ENCODE measurements at places on chromosomes 6 and 20. TPM values are rescaled to one million over a fixed set of nuclear protein-coding genes. Genes with fewer than 3 reads are reported as not detected.

GRCh38 chr6:135465903-135466302 is 31.6 kb downstream of the AHI1 start:
- DNase-seq = no peak

DNA sequence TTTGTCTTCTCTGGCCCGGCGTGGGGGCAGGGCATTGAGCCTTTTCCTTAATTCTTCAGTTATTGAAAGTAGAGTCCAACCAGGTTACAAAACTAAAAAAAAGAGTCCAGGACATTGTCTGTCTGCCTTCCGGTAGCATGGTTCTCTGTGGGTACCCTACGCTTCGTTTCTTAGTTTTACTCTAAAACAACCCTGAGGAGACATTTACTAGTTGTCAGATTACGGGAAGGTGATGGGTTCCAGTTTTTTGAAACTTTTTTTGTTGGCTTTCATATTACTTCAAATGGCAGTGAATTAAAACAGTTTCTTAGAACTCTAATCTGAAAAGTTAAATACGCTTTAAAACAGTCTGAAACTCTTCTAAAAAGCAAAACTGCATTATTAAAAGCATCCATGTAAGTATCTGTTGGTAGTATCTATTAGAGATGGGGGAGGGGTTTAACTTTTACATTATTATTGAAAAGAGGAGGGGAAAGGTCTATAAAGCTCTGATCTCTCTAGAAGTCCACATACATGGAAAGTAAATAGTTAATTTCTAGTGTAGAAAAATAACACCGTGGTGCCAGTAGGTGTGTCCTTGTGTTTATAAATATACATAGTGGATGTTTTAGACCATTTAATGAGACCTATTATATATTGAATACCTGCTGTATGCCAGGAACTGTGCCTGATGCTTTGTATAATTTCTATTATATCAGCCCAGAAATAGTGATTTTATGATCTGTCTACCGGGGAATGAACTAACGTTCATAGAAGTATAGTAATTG is 2.2 kb downstream of the BICRAL start:
- DNase-seq = no peak

GRCh38 chr20:61476956-61477355 is 224.9 kb downstream of the CDH4 start:
- DNase-seq = no peak

DNA sequence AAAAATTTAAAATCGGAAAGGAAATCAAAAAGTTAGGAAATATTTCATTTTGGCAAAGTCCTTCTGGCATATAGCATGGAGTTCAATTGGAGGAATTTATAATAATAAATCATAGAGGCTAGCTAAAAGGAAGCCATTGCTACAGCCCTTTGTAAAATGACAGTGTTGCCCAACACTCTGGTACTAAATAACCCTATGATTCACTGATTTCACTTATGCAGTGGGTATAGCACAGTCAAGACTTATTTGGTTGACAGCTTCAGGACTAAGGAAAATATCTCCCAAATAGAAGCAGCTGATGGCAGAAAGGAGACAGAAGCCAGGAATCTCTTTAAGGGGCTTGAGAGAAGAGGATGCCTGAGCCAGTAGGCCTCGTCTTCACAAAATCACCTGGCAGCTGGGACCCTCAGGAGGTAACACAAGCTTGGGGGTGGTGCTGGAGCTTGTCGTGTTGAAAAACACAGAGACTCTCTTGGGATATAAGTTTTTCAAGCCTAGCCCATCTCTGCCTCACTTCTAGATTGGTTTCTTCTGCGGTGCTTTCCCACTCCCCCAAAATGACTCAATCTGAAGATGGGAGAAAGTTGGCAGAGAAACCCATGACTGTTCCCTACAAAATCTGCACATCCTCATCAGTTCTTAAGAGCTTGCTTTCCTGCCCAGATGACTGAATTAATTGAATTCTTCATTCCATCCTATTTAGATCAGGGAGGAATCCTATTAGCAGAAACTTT is 38.4 kb upstream of the EYA4 start:
- DNase-seq = no peak

DNA sequence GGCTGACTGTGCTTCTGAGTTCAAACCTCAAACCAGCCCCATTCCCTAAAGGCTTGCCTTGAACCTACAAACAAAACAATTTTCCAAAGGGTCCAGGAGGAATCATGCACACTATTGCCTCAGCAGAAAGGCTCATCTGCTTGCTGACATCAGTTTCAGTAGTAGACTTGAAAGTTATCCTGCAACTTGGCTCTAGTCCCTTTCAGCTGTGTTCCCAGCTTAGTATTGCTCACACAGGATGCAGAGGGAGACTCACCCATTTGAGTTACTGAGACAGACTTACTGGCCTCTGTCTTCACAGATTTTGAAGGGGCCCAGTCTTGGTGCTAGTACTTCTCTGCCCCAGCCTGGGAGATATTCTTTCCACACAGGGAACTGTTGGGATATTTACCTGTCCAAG is 38.5 kb upstream of the TFB1M start:
- DNase-seq = no peak

GRCh38 chr6:158646023-158646910 is 1.7 kb upstream of the DYNLT1 start:
- no peak for DNase-seq

DNA sequence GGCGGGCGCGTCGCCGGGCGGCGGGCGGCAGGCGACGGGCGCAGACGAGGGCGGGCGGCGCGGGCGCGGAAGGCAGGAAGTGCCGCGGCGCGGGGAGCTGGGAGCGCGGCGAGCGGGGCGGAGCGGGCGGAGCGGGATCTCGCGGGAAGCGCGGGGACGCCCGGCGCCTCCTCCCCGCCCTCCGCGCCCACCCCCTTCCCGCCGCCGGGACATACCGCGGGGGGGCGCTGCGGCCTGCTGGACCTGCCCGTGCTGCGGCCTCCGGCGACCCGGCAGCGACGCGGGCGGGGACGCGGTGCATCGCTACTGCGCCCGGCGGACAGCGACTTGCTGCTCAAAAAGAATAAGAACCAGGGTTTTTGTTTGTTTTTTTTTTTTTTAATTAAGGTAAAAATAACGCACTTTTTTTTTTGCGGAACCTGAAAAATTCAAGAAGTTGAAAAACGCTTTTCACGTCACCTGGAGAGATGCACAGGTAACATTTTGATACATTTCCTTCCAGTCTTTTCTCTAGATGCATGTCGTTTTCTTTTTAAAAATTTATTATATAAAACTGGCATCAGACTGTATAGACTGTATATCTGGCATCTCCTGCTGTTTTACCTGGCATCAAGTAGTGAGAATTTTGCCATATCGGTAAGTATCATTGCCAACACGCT is at the start of gene CENPB:
TSS of gene CENPB (minus strand) at position 76 of the 659 bp plus-strand sequence. CDS start 257 bp downstream, outside the sequence.
- peak; percentile 79 for DNase-seq

DNA sequence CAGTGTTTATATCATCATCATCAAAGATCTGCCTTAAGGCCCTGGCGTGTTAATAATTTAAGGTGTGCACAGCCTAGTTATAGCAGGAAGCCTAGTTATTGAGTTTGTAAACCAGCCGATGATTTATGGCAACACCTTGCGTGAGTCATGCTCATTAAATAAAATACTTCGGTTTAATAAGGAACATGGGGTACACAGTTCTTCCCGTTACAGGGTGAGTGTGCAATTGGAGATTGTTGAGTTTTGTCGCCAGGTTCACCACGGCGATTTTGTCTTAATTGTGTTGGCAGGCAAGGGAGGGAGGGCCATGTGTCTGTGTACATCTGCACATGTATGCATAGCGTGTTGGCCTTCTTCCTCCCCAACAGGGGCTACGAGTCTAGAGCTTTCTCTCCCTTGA is 104.0 kb downstream of the TFAP2A start:
- no peak for DNase-seq

GRCh38 chr6:142300758-142301650 is 803 bp upstream of the ADGRG6 start:
- no peak for DNase-seq

DNA sequence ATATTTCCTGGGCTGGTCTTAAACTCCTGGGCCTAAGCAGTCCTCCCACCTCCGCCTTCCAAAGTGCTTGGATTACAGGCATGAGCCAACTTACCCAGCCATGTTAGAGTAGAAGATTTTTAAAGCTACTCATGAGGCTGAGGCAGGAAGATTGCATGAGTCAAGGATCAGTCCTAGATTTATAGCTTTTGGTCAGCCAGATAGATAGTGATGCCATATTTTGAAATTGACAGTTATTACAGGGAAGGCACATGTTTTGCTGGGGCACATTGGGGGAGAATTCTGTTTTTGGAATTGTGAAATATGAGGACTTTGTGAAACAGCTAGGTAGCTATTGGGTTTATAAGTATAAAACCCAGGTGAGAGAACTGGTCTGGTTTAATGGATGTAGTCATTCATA is 40.9 kb downstream of the DOP1A start:
- DNase-seq = no peak

APOBEC2 gene
- 0.26 TPM for polyA plus RNA-seq

NRSN1 gene
- polyA plus RNA-seq = 1.5 TPM

NT5E gene
- polyA plus RNA-seq = 4.7 TPM

Data from renal cortex interstitium (tissue), 15 donors.